Mesothelial cell of epicardium (in vitro differentiated cells): ENCODE measurements at places on chromosomes 1 and 21. TPM values are rescaled to one million over a fixed set of nuclear protein-coding genes. Genes with fewer than 3 reads are reported as not detected.

The KIF21B gene
- total RNA-seq, result 6.5 to 7.0 TPM (median 6.9 TPM) in 3 replicates

DNA sequence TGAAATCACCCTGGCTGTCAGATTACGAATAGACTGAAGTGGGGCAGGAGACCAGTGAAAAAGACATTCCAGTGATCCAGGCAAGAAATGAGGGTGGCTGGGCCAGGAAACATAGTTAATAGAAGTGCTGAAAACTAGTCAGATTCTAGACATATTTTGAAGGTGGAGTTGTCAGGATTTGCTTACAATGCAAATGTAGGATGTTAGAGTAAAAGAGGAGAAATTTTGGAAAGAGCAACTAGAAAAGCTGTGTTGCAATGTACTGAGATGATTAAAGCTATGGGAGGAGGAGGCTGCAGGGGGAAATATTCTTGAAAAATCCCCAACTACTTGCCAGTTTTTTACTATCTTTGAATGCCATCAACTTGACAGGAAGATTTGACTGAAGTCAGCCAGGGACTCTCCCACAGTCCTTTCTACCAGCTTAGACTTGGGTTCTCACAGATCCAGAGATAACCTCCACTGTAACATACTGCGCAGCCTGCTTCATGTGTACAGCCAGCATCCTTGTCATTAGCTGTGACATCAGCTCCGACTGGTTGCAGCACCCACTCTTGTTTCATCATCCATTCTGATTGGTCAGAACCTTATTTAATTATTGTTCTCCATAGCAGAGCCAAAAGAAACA, 109.7 kb downstream of the TSEN15 start:
- DNase-seq, result no peak
- no peak overlapping the region for H3K4me3 ChIP-seq
- H3K27ac ChIP-seq, result no peak overlapping the region

DNA sequence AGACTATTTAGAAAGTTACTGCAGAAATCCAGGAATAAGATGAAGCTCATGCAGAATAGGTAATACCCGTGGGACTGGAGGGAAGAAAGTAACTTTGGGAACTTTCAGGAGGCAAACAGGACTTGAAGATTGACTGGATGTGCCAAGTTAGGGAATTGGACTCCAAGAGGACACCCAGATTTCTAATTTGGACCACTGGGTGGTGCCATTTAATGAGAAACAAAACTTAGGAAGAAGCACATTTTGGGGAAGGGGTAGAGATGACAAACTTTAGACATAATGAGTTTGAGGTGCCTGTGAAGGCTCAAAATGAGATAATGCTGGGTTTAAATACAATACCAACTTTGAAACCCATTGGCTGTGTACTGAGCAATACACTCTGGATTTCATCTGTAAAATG, 3.3 kb upstream of the B4GALT3 start:
- peaks cover 26% of the 10 kb centered on the region for H3K4me1 ChIP-seq
- H3K27me3 ChIP-seq, result no peaks in the 10 kb centered on the region
- H3K27ac ChIP-seq, result no peak overlapping the region
- DNase-seq, result no peak
- H3K4me3 ChIP-seq, result no peak overlapping the region
- H3K36me3 ChIP-seq, result no peaks in the 10 kb centered on the region

The S100A1 gene
- total RNA-seq, result 0.58 to 0.59 TPM in 2 of 3 replicates, not detected in the other

- no peak overlapping the region for H3K4me3 ChIP-seq
- H3K4me1 ChIP-seq, result peaks cover 12% of the 10 kb centered on the region
- H3K36me3 ChIP-seq, result no peaks in the 10 kb centered on the region
- H3K27me3 ChIP-seq, result peaks cover 7% of the 10 kb centered on the region
Measured at GRCh38 chr1:84913555-84913892, 20.5 kb upstream of the LPAR3 start.

GRCh38 chr1:47611992-47612391, 174.1 kb downstream of the FOXD2 start:
- H3K4me1 ChIP-seq, result no peaks in the 10 kb centered on the region
- peaks cover 53% of the 10 kb centered on the region for H3K27me3 ChIP-seq
- no peak overlapping the region for H3K27ac ChIP-seq
- no peak overlapping the region for H3K4me3 ChIP-seq
- no peaks in the 10 kb centered on the region for H3K36me3 ChIP-seq

The C2CD4D gene
- total RNA-seq, result 0.38 to 0.65 TPM (median 0.53 TPM) in 3 replicates

- no peaks in the 10 kb centered on the region for H3K27me3 ChIP-seq
- no peak for DNase-seq
- H3K4me3 ChIP-seq, result no peak overlapping the region
Measured at GRCh38 chr1:177952691-177953090, 17.2 kb downstream of the SEC16B start.

- H3K27ac ChIP-seq, result no peak overlapping the region
- no peak for DNase-seq
- no peaks in the 10 kb centered on the region for H3K36me3 ChIP-seq
- no peak overlapping the region for H3K4me3 ChIP-seq
Measured at GRCh38 chr1:216368249-216368648, 55.0 kb downstream of the USH2A start.

The PDC gene
- not detected in 3 replicates for total RNA-seq

GRCh38 chr1:239357867-239358266, 28.5 kb upstream of the CHRM3 start:
- no peaks in the 10 kb centered on the region for H3K27me3 ChIP-seq
- DNase-seq, result no peak
- peaks cover 11% of the 10 kb centered on the region for H3K4me1 ChIP-seq
